ENCODE measurements at places on chromosomes 7 and 10.

- peak; percentile 27 for DNase-seq
Observed at GRCh38 chr7:18257711-18258110, 230.1 kb upstream of the PRPS1L1 start.

GRCh38 chr7:13656330-13656729 lies 333.1 kb downstream of the ETV1 start:
- no peak for DNase-seq

- no peak for DNase-seq
Observed at GRCh38 chr7:36023033-36023560, 130.0 kb upstream of the EEPD1 start.

DNA sequence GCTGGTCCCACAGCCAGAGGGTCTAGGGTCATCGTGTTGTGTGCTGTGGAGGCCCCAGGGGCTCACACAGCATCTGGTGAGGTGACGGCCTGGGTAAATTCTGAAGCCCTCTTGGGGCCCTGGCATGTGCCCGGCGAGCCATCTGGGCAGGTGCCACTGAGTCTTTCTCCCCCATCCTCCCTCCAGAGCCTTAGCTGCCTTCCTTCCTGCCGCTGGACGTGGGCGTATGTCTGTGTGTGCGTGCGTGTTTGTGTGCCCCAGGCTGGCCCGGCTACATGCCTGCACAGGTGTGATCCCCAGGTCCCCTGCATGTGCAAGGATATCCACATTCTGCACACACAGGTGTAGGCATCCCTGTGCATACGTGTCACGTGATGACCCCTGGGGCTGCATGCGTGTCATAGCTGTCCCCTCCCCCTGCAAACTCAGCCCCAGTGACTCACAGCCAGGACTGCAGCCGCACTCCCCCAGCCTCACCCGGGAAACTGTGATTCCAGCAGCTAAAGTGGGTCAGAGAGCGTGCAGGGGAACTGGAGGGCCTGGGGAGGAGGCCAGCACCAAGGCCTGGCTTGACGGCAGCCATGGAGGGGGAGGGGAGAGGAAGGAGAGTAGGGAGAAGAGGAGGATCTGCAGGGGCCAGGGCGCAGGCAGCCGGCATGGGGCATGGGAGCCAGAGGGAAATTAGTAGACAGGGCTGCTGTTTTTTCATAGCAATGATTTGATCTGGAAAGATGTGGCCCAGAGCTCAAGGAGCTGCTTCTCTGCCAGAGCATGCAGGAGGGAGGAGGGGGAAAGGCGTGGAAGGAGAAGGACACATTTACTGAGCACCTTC lies 46.4 kb downstream of the ELFN1 start:
- no peak for DNase-seq
